ENCODE measurements at places on chromosomes 3 and 15. TPM values are rescaled to one million over a fixed set of nuclear protein-coding genes. Genes with fewer than 3 reads are reported as not detected.
A peak's percentile ranks its signal among the peaks of the same experiment; 100 is the strongest.

DNA sequence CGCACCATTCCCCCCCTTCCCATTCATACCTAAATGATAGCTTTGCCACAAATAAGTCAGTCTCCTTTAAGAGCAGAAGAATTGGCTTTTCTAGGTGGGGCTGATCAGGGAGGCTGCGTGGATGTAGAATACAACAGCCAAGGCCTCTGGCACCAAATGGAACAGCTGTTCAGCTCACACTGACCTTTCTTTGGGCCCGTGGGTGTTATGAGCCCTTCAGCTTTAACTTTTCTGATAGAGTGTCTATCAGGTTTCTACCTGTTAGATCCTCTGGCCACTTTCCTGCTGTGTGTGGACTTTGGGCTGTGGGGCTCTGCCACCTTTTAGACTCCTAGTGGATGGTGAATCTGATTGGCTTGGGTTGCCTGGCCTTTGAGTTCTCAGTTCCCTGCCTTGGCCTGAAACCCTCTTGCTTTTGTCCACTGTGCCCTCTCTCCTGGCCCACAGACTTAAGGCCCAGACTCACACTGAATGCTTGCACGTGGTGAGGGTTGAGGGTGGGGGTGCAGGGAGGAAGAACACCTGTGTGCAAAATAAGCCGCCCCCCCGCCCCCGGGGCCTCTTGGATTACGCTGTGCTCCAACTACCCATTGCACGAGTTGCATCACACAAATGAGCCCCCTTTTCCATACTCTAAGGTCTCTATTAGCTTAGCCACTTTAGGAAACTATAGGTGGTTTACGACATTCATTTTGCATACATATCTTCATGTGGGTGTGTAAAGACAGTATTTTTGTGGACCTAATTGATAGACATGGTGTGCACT, 1.3 kb upstream of the RFX7 start:
- H3K36me3 ChIP-seq = no peaks in the 10 kb centered on the region
- peak overlapping the region; percentile 72 for H3K27ac ChIP-seq
- H3K4me3 ChIP-seq = peak overlapping the region; percentile 58
- DNase-seq = peak; percentile 66
- H3K4me1 ChIP-seq = peaks cover 24% of the 10 kb centered on the region

DNA sequence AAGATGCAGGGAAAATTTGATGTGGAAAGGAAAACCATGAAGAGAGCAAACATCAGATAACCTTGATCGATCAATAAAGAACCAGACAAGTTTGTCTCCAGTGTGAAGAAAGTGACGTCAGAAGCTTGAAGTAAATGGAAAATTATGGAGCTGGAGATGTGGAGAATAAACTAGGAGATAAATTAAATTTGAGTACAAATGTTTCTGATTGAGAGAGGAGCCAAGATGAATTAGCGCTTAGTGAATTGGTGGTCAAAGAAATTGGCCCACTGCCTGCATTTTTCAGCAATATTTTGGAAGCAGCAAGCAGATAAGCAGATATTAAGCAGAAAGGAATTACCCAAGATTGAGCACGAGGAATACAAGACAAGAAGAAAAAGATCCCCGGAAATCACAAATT, 567.3 kb upstream of the ZNF385D start:
- H3K4me1 ChIP-seq = no peaks in the 10 kb centered on the region
- H3K27ac ChIP-seq = no peak overlapping the region
- no peak for DNase-seq

TUSC7 gene
- not detected for total RNA-seq

GNL3 gene
- total RNA-seq = 50.6 TPM

DNA sequence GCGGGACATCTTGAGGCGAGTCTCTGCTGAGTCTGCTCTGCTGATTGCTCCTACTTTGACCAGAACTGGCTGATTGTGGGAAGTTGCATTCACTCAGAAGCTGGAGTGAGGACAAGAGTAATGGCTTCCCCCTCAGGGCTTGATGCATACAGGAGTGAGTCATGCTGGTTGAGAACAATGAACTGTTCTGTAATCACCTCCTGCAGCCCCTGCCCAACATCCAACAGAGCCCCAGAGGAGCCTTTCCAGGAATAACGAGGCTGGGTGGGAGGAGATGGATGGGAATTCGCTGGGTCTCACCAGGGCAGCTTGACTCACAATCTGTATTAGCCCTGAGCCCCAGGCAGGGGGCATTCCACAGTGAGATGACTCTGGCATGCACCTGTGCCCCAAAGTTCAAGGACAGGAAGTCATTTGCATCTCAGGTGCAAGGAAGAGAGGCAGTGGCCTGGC, 85.0 kb downstream of the RAB11A start:
- DNase-seq = no peak
- H3K27me3 ChIP-seq = no peaks in the 10 kb centered on the region
- no peaks in the 10 kb centered on the region for H3K36me3 ChIP-seq
- H3K4me3 ChIP-seq = no peak overlapping the region
- H3K4me1 ChIP-seq = no peaks in the 10 kb centered on the region
- H3K27ac ChIP-seq = no peak overlapping the region

GRCh38 chr3:187694801-187695200, 7.6 kb downstream of the RTP2 start:
- no peak overlapping the region for H3K27ac ChIP-seq
- no peak overlapping the region for H3K4me3 ChIP-seq
- no peaks in the 10 kb centered on the region for H3K36me3 ChIP-seq
- H3K27me3 ChIP-seq = no peaks in the 10 kb centered on the region
- no peaks in the 10 kb centered on the region for H3K4me1 ChIP-seq

DNA sequence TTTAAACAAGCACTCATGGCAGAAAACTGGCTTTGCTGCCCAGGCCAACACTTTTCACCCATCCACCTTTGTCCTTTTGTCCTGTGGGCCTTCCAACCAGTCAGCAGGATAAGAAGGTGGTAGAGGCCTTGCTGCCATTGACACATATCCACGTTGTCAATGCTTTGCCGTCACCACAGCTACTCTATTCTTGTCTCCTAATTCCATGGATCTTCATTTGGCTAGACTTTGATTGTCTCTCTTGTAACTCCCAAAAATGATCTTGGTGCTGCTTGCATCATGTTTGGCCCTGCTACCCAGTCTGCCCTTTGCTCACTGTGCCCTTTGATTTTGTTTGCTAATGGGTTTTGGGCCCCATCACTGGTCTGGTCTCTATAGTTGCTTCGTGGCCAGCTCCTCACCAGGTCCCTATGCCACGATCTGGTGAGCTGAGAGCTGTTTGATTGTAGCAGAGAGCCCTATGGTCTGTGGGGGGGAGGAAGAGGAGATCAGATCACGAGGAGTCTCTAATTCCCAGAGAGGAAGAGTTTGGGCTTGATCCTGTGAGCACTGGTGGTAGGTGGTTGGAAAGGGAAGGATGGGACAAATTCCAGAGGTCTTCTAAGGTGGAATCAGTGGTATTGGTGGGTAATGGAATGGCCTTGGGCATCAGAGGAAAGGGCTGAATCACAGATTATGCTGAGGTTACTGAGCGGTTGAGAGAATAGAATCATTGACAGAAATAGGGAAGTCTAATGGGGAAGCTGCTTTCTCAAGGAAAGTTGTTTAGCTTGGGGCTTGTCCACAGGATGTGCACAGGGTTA, 40.3 kb downstream of the ABHD2 start:
- H3K4me3 ChIP-seq = no peak overlapping the region
- no peaks in the 10 kb centered on the region for H3K27me3 ChIP-seq
- peaks cover 28% of the 10 kb centered on the region for H3K36me3 ChIP-seq
- H3K27ac ChIP-seq = no peak overlapping the region
- no peak for DNase-seq

UROC1 gene
- not detected for total RNA-seq

DNA sequence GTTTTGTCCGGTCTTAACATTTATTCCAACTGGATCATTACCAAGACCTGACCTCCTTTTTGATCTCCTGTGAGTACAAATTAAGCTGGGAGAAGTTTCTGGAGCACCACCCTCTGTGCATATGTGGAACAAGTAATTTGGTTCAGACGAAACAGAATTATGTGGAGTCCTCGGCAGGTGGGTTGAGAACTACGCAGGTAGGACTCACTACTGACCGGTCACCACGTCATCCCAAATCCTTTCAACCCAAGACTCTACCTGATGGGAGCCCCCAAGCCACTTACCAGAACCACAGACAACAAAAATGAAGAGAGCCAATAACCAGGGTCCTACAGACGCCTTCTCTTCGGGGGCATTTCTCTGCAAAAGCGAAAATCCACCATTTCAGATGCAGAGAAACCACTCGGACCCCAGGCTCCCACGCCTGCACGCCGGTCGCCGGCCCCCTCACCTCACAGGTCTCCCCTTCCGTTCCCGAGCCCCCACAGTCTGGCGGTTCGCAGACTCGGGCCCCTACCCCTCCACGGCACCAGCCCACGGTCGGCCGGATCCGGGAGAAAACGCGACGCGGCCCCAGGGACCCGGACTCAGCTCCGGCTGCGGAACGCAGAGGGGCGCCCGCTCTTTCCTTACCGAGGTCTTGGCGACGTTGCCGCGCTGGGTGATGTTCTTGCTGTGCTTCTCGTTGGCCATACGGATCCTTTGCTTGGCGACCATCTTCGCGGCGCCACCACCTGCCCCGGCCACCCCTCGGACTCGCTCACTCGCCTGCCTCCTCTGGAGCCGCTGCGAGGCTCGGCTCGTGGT, 674 bp downstream of the SERP1 start:
- no peaks in the 10 kb centered on the region for H3K27me3 ChIP-seq
- H3K4me1 ChIP-seq = peaks cover 40% of the 10 kb centered on the region
- no peak for DNase-seq
- H3K36me3 ChIP-seq = peaks cover 28% of the 10 kb centered on the region

- no peak overlapping the region for H3K27ac ChIP-seq
- H3K4me1 ChIP-seq = peaks cover 8% of the 10 kb centered on the region
- H3K4me3 ChIP-seq = no peak overlapping the region
- no peaks in the 10 kb centered on the region for H3K27me3 ChIP-seq
Measured at GRCh38 chr3:158640646-158641045, 3.7 kb upstream of the GFM1 start.

DNA sequence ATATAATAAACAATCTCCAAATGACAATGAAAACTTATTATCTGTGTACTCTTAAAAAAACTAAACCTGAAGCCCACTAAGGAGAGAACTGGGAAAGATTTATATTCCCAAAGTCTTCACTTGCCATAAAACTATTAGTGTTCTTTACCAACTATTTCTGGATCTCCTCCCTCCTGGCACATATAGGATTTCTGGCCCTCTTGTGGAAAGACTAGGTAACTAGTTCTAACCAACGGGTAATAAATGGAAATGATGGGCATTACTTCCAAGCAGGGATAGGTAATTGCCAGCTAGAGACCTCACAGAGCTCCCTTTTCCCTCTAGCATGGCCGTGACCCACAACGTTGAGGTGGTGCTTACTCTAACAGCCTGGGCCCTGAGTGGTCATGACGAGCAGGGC, 110.1 kb downstream of the DNAH12 start:
- H3K27me3 ChIP-seq = peaks cover 4% of the 10 kb centered on the region
- no peaks in the 10 kb centered on the region for H3K36me3 ChIP-seq
- H3K4me3 ChIP-seq = no peak overlapping the region
- no peak for DNase-seq
- H3K27ac ChIP-seq = no peak overlapping the region

JAGN1 gene
- 28.7 TPM for total RNA-seq
